ENCODE measurements at places on chromosomes 4 and X.

- DNase-seq, result no peak
Observed at GRCh38 chrX:151240237-151240636, 63.9 kb downstream of the GPR50 start.

DNA sequence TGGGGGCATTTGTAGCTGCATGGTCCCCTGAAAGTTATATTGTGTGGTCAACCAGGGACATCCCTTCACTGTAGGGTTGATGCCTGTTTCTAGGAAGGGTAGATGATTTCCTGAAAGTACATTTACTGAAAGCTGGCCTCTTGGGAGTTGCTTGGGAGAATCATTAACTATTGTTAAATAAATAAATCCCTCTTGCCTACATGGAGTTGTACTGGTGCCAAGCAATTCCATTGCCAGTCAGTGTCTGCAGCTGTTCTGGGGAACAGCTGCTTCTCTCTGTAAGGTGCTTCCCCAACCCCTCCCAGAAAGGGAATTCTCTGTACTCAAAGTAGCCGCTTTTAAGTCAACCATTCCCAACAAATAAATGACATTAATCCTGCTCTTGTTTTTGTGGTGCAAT is 51.1 kb downstream of the C4orf51 start:
- DNase-seq, result no peak

DNA sequence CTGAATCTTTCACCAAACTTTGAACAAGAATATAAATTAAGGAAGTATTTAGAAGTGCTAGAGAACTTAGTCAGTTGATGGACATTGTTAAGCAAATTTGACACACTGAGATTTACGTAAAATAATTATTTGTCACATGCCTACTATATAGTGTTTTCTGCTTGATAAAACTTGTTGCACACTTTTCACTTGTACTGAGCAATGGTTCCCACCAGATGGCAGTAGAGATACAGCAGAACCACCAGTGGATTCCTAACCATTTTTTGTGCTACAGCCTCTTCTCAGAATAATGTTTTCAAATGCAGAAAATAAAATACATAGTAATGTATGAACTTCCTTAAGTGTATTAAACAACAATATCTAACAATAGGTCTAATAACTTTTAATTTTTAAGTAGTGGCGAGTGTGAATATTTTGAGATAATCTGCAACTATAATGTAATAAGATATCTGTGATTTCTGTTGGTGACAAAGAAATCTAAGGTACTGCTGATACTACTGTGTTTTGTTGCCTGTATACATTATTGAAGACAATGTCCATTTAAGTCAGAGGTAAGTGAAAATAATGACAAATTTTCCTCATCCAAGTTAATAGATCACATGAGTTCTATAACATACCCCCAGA is 81.2 kb downstream of the APOOL start:
- DNase-seq, result no peak

GRCh38 chr4:46277165-46277951 is 112.6 kb downstream of the GABRA2 start:
- DNase-seq, result no peak

DNA sequence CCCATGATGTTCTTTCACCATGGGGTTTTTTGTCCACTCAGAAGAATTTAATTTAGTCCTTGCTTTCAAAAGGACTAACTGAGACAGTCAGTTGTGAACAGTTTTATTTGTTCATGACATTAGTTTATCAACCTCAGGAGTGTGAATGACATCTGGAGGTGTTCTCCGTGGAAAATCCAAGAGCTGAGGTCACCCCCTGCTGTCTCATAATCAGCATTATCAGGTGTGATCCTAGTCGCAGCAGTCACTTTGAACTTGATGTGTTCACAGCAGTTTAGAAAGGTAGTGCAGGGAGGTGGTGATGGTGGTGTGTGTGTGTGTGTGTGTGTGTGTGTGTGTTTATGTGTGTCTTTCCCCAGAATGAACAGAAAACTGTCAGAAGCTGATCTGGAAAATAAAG is 1760.8 kb upstream of the PCDH10 start:
- DNase-seq, result no peak

GRCh38 chr4:93346840-93347239 is 481.7 kb upstream of the ATOH1 start:
- DNase-seq, result no peak

- DNase-seq, result no peak
Observed at GRCh38 chr4:124641715-124642381, 70.7 kb downstream of the ANKRD50 start.

DNA sequence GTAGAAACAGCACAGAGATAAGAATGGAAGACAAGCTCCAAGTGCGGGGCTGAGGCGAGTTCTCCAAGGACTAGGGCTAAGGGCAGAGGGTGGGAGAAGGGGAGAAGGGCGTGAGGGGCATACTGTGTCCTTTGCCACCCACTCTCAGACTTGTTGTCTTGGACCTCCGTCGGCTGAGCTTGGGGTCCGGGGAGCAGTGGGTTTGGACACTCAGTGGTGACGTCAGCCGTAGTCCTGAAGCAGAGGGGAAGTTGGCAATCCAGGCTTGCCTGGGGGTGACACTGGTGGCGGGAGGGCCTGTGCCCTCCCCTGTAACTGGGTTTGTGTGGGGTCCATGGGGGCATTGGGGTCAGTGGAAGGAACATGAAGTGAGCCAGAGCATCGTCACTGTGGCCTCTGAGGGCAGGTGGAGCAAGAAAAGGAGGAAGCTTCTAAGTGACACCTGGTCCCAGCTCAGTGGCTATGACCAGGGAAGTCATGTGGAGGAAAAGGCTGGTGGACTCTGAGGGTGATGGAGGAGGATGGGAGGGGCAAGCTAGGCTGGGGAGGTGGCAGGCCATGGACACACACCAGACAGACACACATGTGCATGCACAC is 17.6 kb downstream of the CD99 start:
- no peak for DNase-seq

DNA sequence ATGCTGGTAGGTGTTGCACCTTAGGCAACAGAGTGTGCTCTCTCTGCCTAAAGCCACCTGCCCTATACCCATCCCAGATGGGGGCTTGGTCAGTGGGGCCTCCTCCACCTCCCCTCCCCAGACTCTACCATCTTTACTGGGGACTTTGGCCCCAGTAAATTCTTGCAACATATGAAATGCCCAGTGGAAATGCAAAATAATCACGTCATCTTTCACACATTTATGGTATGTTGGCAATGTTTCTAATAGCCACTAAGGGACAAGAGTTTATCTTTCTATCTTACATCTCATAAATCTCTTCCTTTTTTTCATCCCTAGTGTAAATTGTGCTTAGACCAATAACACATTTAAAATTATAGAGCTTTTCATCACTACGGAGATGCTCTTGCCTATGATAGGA is 103.0 kb upstream of the MAML3 start:
- no peak for DNase-seq

DNA sequence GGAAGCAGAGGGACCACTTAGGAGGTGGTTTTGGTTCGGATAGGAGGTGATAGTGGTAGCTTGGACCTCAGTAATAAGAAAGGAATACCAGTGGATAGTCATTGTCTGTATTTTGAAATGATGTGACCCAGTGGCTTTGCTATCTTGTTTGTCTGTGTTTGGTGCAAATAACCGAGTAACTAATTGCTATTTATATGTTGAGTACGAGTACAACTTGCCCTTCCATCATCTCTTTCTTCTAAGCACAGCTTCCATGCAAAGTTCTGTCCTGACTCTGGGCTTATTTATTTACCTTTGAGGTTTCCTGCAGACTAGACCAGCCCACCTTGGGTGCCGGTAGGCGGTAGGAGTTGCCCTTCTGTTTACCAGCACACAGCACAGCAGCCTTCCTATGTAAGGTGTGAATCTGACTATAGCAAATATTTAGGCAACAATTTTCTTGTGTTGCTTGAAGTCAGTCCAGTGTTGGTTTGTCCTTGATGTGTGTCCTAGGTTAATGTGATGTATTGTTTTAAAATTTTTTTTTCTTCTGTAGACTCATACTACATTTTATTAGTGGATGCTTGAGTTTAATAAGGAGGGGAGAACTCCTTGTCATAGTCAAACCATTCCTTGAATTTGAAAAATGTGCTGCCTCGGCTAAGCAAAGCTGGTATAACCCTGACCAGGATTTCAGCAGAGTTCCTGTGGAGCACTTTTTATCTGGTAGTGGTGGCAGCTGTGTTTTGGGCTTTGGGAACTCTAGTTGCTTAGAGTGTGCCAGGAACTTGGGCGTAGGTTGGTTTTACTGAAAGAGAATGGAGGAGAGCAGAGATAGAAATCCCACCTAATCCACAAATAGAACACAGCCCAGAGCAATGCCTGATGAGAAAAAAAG is 21.9 kb downstream of the PTTG2 start:
- no peak for DNase-seq

- no peak for DNase-seq
Observed at GRCh38 chr4:8760561-8760960, 111.1 kb downstream of the HMX1 start.

DNA sequence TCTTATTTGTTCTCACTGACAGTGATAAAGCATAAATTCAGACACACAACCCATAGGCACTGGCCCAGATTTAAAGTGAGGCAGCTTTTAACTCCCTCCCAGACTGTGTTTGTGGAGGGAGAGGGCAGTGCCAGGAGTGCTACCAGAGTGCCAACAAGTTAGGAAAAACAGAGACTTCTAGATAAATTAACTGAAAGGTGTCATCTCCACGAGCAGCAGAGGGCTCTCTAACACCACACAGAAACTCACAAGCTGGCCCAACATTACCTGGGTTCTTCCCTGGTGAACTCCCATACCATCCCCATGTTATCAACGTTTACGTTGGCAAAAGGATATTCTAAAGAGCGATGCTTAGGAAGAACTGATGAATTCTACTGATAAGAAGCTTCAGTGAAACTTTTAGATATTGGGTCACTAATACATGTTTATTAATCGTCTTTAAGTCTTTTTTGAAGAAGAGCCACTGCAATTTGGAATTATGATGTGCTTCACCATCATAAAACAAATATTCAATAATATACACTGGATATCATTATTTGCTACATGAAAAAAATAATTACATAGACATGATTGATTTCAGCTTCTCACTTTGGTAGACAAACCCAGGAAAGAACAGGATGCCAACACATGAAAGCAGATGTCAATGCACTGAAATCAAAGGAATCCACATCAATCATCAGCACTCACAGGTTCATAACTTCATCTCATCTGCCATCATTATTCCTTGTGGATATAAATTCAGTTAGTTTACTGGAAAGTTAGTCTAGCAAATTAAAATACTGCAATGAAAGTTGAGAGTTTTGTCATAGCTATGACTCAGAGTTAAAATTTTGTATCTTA is 121.2 kb upstream of the NAP1L5 start:
- peak; percentile 46 for DNase-seq

- DNase-seq, result no peak
Observed at GRCh38 chr4:164207460-164207859, 546.5 kb upstream of the SMIM31 start.

- no peak for DNase-seq
Observed at GRCh38 chrX:129480889-129481288, 42.4 kb downstream of the SMARCA1 start.

DNA sequence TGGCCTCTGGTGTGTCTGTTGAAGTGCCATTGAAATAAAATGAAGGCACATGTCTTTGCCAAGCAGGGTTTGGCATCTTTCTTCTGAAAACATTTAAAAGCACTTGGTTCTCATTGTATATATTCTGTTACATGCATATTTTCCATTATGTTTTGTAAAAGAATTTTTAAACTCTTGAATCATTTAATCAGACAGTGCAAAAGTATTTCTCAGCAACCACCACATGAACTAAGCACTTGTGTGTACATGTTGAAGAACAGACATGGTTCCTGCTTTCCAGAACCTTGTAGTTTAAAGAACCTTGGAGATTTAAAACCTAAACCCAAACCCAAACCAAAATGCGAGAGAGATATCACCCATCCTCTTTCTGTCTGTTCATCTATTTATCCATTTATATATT is 220.3 kb upstream of the GIMD1 start:
- DNase-seq, result no peak

DNA sequence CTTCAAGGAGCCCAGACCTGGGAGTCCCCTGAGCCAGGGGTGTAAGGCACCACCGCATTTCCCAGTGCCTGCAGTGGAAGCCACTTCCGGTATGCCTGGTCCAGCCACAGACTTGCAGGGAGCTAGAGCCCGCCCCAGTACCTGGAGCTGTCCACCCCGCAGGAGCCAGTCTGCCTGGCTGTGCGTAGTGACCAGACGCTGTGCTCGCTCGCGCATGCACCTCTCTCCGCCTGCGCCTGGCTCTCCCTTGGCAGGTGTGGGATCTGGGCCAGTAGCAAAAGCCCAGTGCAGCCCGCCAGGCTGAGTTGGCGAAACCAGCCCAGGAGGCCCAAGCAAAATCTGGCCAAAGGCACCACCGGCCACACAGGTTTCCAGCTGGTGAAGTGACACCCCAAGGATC is 973.7 kb upstream of the AGA start:
- no peak for DNase-seq

DNA sequence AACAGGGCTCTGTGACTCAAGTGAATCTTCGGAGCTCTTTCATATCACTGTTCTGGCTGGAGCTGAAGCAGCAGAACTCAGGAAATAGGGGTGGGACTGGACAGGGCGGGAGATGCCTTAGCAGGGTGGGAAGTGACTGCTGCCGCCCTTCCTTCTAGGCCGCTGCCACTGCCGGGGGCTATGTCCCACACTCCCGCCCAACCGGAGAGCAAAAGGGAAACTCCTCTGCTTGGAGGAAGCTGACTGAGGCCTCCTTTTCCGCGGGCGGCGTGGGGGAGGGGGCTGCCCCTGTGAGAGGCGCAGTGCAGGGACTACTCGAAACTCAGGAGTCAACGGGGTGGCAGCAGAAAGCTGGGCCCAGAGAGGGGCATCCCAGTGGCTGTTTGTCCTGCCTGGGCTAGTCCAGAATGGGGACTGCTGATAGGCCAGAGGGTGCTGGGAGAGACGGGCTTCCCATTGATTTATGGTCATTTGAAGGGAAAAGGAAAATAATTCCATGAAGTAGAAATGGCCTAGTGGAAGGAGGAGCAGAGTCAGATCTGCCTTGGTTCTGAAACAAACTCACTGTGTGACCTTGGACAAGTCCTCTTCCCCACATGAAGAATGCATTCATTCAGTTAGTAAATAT is 36.9 kb downstream of the STARD8 start:
- no peak for DNase-seq
